Frontal cortex (tissue), 4 donors: ENCODE measurements at places on chromosomes 4 and X. TPM values are rescaled to one million over a fixed set of nuclear protein-coding genes. Genes with fewer than 3 reads are reported as not detected.

Gene ITGB1BP2
- 0.41 TPM for total RNA-seq

Gene BLTP1
- 133 TPM for total RNA-seq

Gene RAB41
- not detected for total RNA-seq

Gene SYNPO2
- total RNA-seq: 1.6 TPM

Gene ITIH6
- not detected for total RNA-seq

Gene MAP7D3
- total RNA-seq: 1.2 TPM

Gene DMD
- total RNA-seq: 56.7 TPM

Gene MAOB
- total RNA-seq: 4.9 TPM

Gene CFAP47
- total RNA-seq: 5.3 TPM

Gene TDO2
- not detected for total RNA-seq

Gene TXK
- total RNA-seq: 0.41 TPM

Gene LAMP2
- total RNA-seq: 33.8 TPM

Gene FGFR3
- total RNA-seq: 6.9 TPM

Gene UCP1
- 0.41 TPM for total RNA-seq

Gene HDAC6
- total RNA-seq: 77.9 TPM

Gene BGN
- 1.6 TPM for total RNA-seq

Gene HERC5
- 2.4 TPM for total RNA-seq

Gene CCDC160
- 2.0 TPM for total RNA-seq

Gene UNC5C
- 14.3 TPM for total RNA-seq

Gene OPRPN
- not detected for total RNA-seq

Gene ZBED1
- total RNA-seq: 33.0 TPM

Gene NDNF
- total RNA-seq: 4.1 TPM

Gene RRAGB
- 77.0 TPM for total RNA-seq

Gene SLC6A14
- not detected for total RNA-seq

Gene SPP1
- total RNA-seq: 160 TPM

Gene HMX1
- total RNA-seq: not detected

Gene SLC34A2
- under 0.01 TPM for total RNA-seq

Gene RWDD4
- total RNA-seq: 21.2 TPM

Gene GPRASP3
- total RNA-seq: 62.0 TPM

Gene CYBB
- total RNA-seq: 10.6 TPM

Gene CHRDL1
- total RNA-seq: 23.2 TPM

Gene NONO
- total RNA-seq: 402 TPM

Gene GLRA3
- 6.1 TPM for total RNA-seq

Gene SSX1
- not detected for total RNA-seq
